Stimulated activated CD4-positive, alpha-beta T cell treated with anti-CD3 and anti-CD28 coated beads, TNF-alpha, amount 100 ng/mL, for 4 hours (primary cell): ENCODE measurements at places on chromosomes 13 and 19.

GRCh38 chr13:96650301-96650886 is 343.9 kb downstream of the OXGR1 start:
- DNase-seq: no peak

- no peak for DNase-seq
Measured at GRCh38 chr13:48853728-48854102, 122.0 kb upstream of the FNDC3A start.

DNA sequence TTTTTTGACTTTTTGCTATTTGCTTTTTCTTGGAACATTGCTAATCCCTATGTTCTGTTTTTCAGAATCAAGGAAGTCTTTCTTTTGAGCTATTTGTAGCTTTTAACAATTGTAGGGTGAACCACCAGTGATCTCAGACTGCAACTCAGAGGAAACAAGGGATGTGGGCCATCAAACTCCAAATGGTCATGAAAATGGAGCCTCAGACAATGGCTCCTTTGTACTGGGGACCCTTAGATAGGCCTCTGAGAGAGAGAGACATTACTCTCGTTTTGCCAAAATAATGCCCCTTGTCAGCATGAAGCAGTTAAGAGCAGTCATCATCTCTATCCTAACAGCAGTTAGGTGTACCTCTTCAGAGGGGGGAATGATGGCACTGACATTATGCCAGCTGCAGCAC is 56.4 kb upstream of the GJB6 start:
- DNase-seq: no peak

DNA sequence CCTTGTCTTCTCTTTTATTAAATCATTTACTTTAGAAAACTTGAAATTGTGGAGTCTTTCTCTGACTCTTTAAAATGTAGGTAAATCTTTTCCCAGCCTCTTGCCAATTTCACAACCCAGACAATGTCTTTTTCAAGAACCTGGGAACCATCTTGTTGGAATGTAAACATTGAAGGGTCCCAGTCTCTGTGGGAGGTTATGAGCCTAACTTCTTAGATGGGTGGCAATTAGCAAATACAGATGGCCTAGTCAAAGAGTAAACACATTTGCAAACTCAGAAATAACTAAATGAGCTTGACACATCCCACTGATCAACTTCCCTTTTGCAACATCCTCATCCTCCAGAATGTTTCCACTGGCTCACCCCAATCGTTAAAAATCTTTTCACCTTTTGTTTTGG is 721.0 kb downstream of the PCDH9 start:
- DNase-seq: no peak

GRCh38 chr13:42266473-42266872 is 5.5 kb upstream of the AKAP11 start:
- DNase-seq: no peak

DNA sequence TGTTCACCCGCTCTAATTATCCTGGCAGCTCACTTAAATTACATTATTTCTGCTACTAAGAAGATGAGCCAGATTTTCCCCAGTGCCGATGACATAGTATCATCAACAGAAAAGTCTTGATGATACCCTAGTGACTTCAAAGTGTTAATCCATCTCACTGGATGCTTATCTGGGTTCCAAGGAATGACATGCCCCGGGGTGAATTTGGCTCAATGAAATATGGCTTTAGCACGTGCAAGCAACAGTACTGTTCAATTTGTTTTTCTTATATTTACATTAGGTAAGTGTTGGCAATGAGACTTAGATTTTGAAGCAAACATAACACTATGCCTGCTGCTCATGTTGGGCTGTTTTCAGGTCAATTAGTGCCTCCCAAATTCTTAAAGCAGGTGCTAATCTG is 548.2 kb upstream of the SLITRK1 start:
- DNase-seq: no peak

DNA sequence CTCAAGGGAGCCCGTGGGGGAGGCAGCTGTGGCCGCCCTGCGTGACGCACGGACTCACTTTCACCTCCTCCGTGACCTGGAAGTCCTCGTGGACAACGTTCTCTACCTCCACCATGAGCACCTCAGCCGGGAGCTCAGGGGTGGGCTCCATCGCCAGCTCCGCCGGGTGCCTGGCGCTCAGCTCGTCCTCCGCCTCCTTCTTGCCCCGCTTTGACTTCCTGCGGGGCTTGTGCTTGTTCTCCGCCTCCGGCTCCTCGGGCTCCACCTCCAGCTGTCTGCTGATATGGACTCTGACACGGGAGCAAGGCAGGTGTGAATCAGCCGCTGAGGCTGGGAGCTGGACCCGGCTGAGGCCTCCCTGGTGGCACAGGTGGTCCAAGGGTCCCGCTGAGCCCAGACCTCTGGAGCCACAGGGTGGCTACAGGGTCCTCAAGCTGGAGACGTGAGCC is 8.2 kb downstream of the LONP1 start:
- no peak for DNase-seq

GRCh38 chr19:18771328-18772242 is 19.5 kb downstream of the COMP start:
- DNase-seq: no peak

- DNase-seq: no peak
Measured at GRCh38 chr13:72960541-72960940, 98.3 kb upstream of the KLF5 start.

GRCh38 chr19:23999821-24000610 is 85.3 kb downstream of the ZNF726 start:
- no peak for DNase-seq
